ENCODE measurements at places on chromosomes 6 and 20.

DNA sequence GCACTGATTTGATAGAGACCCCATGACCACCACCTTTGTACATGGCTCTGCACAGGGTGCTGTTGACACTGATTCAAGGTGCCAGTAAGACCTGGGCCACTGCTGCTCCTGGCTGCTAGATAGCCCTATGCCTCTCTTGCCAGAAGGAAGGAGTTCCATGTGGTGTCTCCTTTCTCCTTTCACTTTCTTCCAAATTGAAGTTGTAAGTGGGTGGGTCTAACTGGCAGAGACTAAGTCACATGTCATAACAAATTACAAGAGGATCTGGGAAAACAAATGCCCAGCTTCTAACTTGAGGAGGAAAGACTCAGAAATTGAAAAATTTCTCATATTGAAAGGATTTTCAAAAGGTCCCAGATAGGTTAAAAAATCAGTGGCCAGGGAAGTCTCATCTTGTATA is 116.8 kb downstream of the TFAP2B start:
- no peak for DNase-seq

- DNase-seq: no peak
Measured at GRCh38 chr6:28064272-28064671, 16.1 kb upstream of the ZNF165 start.

DNA sequence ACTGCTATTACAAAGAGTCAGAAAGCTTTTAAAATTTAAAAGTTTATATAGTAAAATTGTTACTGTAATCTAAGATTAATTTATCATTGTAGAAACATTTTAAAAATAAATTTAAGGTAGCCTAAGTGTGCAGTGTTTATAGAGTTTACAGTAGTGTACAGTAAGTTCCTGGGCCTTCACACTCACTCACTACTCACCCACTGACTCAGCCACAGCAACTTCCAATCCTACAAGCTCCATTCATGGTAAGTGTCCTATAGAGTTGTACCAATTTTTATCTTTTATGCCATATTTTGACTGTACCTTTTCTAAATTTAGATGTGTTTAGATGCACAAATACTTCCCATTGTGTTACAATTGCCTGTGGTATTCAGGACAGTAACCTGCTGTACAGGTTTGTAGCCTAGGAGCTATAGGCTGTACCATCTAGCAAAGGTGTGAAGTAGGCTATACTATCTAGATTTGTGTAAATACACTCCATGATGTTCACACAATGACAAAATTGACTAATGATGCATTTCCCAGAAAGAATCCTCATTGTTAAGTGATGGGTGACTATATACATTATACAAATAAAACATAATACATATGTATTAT is 10.2 kb upstream of the TMEM170B start:
- DNase-seq: no peak

- DNase-seq: no peak
Measured at GRCh38 chr6:38188677-38189335, 369.3 kb downstream of the ZFAND3 start.

- DNase-seq: no peak
Measured at GRCh38 chr6:119142637-119143036, 64.2 kb upstream of the FAM184A start.

- no peak for DNase-seq
Measured at GRCh38 chr6:115733426-115733825, 327.3 kb downstream of the FRK start.

DNA sequence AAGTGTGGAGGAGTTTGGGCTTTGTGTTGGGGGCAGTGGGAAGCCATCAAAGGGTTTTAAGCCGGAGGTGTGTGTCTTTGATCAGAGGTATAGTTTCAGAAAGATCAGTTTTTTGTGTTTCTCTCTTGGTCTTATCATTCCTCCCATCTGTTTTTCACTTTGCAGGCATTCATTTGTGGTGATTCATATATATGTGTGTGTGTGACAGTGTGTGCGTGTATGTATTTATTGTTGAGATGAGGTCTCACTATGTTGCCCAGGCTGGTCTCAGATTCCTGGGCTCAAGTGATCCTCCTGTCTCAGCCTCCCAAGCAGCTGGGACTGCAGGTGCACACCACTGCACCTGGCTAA is 11.1 kb upstream of the SERINC3 start:
- DNase-seq: no peak

DNA sequence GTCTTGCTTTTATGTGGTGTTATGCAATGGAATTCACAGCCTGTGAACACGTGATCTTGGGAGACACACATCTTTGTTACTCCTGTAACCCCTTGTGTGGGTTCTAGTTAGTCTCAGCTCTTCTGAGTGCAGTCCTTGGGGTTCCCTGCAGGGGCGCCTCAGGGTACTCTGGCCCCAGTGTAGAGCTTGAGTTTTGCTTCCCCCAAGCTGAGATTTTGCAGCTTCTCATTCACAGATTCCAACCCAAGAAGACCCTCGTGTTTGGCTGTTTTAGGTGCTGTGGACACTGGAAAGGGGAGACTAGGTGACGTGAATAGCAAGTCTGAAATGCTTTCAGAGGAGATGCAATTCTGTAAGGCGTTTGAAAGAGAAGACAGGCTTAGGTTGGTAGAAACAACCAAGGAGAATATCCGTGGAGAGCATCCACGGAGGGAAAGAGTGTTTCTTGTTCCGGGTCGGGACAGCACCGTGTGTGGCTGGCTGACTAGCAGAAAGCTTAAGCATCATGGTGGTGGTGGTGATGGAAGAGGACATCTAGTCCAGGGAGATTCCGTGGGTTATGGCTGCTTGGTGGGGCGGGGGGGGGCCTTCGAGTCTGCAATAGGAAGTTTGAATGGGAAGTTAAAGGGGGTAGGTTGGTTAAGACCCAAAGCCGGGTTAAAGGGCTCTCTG is 30.1 kb downstream of the DUSP22 start:
- no peak for DNase-seq

GRCh38 chr6:5180636-5181035 is 80.1 kb downstream of the LYRM4 start:
- DNase-seq: no peak

- DNase-seq: no peak
Measured at GRCh38 chr20:48247961-48248360, 462.7 kb upstream of the SULF2 start.

- DNase-seq: no peak
Measured at GRCh38 chr6:52994839-52995088, 320 bp downstream of the GSTA4 start.

- DNase-seq: no peak
Measured at GRCh38 chr6:23826572-23826971, 299.4 kb upstream of the NRSN1 start.

DNA sequence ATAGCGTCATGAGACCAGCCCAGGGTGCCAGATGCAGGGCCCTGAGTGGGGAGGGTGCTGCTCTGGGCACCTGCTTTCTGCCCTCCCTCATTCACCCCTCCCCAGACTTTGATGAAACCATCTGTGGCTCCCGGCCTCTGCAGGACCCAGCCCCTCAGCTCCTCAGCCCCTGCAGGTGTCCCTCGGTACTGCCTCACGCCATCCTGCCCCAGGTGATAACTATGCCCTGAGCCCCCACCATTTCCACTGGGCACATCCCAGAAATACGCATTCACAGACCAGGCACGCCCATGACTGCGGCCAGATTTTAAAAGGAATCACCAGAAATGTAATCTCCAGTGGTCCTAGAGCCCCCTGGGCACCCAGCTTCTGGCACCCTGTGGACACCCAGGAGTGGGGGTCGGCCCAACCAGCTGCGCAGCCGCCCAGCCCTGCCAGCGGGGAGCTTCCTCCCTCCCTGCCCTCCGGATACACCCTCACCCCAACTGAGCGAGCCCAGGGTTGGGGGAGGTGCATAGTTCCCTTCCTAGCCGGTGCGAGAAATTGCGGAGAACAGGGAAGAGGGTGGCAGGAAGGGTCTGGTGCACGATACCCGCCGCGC is 615 bp upstream of the NTSR1 start:
- DNase-seq: no peak

GRCh38 chr6:127279815-127280214 is 13.2 kb downstream of the RNF146 start:
- no peak for DNase-seq

GRCh38 chr20:49668181-49668877 is 45.3 kb downstream of the B4GALT5 start:
- DNase-seq: no peak

All from DMS153 (cell line).